Hippocampal formation (tissue), 2 donors: ENCODE measurements at places on chromosomes 13 and 19.

DNA sequence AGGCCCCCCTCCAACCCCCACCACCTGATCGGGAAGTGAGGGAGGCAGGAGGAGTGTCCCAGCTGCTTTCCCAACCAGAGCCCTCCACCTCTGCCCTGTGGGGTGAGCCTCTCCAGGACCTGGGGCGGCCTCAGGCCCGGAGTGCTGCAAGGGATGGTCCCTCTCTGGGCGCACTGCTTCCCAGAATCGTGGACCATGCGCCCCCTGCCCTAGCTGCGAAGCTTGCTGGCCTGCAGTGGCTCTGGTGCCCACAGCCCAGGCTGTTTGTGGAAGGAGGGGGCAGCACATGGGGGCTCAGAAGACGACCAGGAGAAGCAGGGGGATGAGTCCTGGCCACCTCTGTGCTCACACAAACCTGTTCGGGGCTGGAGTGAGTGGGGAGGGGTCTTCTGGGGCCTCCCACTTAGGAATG is 33.6 kb downstream of the CEBPG start:
- DNase-seq = no peak

DNA sequence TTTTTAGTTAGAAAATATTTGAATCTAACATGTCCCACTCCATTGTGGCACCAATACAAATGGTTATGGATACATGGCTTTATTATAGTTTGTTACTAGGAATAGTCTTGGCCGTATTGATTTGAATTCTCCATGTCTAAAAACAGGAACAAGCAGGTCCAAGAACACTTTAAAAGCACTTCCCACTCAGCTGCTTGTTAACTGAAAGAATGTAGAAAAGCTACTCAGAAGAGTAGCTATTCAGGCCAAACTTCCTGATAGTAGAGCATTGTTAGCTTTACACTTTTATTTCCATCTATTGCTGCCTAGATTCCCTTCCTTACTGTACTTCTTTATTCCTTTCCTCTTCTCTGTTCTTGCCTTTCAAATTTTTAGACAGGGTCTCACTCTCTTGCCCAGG is 6.9 kb downstream of the PIBF1 start:
- DNase-seq = no peak

GRCh38 chr13:112444416-112445399 is 68.6 kb downstream of the SPACA7 start:
- DNase-seq = no peak

GRCh38 chr13:113883314-113883811 is 19.5 kb upstream of the GAS6 start:
- no peak for DNase-seq

GRCh38 chr13:74922963-74923362 is 559.0 kb downstream of the TBC1D4 start:
- no peak for DNase-seq

GRCh38 chr19:32349724-32350470 is 4.5 kb downstream of the ZNF507 start:
- no peak for DNase-seq

GRCh38 chr19:38352611-38353010 is 17.0 kb downstream of the CATSPERG start:
- DNase-seq = no peak

- no peak for DNase-seq
Measured at GRCh38 chr19:5423567-5424125, 31.6 kb upstream of the ZNRF4 start.

- no peak for DNase-seq
Measured at GRCh38 chr19:35596366-35596999, 10.5 kb downstream of the PMIS2 start.

GRCh38 chr19:46115396-46116106 is 8.9 kb downstream of the IGFL3 start:
- DNase-seq = no peak

- peak; percentile 20 for DNase-seq
Measured at GRCh38 chr19:50461066-50461875, 15.0 kb upstream of the EMC10 start.

DNA sequence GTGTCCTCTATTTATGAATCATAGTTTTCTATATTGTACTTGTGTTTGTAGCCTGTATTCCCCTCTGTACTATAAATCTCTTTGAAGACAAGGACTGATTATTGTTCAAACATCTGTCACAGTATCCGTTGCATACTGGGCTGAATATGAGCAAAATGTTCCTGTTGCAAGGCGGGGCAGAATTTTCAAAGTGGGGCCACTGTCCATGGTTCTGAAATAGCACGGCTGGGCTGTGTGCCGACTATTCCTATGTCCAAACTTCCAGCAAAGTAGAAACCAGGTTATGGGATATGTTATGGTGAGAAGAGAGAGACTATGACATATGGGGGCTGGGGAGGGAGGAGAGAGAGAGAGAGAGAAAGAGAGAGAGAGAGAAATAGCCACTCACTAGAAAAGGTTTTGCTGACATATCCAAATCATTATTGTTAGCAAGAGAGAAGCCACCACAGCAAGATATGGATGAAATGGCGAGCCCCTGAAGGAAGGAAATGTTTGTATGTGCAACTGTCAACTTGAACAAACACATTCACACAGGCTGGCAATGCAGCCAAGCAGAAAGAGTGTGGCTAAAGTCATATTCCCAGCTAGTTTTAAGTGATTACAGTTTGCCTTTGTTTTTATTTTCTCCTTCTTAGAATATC is 107.0 kb upstream of the GPR12 start:
- DNase-seq = no peak

DNA sequence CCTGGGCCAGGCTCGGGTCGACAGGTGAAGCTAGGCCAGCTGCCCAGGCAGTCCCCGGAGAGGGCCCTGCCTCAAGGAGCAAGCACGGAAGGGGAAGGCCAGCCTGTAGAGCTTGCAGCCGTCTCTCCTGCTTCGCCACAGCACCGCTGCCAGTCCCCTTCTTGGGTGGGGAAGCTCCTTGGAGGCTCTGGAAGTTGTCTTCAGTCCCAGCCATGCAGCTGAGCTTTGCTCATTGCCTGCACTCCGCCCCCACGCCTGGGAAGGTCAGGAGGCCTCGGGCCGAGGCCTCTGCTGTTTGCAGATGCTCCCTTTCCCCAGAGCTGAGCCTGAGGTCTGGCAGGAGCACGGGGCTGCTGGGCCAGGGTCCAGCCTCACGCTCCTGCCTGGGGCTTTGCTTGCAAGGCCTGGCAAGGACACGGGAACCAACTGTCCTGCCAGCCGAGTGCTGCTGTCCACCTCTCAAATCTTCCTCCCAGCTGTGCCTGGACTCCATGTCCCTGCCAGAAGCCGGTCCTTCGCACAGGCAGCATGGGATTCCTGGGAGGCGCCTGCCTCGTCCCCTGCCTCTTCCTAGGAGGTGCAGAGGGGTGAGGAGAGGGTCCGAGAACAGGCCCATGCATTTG is 13.3 kb downstream of the PLEKHF1 start:
- DNase-seq = peak; percentile 30

DNA sequence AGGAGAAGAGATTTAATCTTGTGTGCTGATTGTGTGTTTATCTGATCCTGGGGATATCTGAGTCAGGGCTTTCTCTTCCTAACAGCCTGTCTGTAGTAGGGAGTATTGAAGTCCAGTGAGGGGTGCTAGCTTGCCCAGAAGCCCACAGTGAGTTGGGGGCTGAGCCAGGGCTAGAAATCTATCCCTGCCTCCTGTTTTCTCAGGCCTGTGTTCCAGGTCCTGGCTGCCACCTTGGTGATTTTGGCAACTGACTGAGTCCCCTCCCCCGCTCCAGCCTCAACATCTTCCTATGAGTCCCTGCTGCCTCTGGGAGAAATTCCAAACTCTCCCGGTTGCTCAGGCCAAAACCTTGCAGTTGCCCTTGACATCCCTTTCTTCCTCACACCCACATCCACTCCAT is 7.7 kb upstream of the NOVA2 start:
- DNase-seq = peak; percentile 30

GRCh38 chr13:99327126-99327525 is 19.9 kb upstream of the GPR183 start:
- DNase-seq = no peak

- no peak for DNase-seq
Measured at GRCh38 chr13:34265046-34265679, 447.2 kb downstream of the RFC3 start.

DNA sequence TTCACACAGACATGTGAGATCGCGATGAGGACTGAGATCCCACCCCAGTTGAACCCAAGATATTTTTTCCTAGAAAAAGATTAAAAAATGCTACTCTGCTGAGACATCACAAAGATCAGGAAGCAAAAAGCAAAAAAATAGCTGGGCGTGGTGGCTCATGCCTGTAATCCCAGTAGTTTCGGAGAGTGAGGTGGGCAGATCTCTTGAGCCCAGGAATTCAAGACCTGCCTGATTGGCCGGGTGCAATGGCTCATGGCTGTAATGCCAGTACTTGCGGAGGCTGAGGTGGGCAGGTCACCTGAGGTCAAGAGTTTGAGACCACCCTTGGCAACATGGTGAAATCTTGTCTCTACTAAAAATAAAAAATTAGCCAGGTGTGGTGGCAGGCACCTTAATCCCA is 1.1 kb downstream of the FUT3 start:
- no peak for DNase-seq

- DNase-seq = no peak
Measured at GRCh38 chr13:101535192-101535746, 82.8 kb downstream of the ITGBL1 start.

DNA sequence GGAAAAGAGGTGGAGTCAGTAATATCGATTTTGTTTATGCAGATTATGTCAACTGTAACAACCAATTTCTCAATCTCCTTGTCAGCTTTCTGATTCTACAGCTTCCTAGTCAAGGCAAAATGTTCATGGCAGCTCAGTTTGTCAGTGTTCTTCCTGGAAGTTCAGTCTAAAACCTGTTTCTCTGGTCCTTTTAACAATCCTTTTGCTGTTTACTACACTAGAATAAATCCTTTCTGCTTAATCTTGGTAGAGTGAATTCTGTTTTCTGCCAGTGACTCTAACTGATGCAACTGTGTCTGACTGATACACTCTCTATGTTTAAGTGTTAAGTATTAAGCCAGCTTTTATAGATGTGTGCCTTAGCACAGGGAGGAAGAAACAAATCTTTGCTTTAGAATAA is 516.9 kb upstream of the KLF12 start:
- DNase-seq = no peak

DNA sequence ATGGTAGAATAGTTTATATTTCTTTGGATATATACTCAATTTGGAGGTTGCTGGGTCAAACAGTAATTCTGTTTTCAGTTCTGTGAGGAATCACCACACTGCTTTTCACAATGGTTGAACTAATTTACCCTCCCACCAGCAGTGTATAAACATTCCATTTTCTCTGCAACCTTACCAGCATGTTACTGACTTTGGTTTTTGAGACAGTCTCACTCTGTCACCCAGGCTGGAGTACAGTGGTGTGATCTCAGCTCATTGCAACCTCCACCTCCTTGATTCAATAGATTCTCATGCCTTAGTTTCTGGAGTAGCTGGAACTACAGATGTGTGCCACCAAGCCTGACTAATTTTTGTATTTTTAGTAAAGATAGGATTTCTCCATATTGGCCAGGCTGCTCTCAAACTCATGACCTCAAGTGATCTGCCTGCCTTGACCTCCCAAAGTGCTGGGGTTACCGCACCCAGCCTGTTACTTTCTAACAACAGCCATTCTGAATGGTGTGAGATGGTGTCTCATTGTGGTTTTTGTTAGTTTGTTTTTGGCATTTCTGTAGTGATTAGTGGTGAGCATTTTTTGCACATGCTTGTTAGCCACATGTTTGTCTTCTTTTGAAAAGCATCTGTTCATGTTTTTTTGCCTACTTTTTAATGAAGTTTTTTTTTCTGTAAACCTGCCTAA is 12.5 kb downstream of the ZNF714 start:
- DNase-seq = no peak

DNA sequence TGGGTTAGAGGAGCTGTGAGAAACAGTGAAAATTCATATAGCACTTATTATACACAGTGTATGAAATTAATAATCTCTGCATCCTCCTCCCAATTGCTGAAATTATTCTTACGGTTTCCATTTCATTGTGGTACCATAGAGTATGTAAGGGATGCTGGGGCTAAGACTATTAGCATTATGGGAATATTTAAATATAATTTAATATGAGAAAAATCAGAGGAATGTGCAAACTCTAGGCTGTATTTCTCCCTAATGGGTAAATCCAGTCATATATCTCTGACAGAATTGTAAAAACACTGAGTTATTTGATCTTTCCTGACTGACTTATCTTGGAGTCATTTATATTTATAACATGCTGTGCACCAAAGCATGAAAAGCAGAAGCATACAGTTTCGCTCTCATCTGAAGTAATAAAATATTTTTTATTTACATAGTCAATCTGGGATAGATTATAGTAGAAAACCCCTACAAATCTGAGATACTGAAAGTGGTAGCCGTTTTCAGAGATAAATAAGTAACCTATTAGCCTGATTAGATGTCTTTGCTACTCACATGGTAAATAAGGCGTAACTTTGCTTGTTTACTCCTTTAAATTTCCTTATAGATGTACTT is 34.9 kb downstream of the LRCH1 start:
- no peak for DNase-seq

DNA sequence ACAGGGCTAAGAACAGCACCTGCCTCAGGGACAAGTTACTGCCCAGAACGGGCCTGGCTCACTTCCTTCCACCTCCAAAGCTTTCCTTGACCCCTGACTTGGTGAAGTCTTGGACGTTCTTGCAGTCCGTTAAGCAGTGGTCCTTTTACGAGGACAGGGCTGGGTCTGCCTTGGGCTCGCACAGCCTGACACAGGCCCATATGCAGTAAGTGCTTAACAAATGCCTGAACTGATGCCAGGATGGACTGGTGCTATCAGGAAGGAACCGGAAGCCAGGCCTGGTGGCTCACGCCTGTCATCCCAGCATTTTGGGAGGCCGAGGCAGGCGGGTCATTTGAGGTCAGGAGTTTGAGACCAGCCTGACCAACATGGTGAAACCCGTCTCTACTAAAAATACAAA is 1.8 kb upstream of the PLK5 start:
- DNase-seq = no peak

DNA sequence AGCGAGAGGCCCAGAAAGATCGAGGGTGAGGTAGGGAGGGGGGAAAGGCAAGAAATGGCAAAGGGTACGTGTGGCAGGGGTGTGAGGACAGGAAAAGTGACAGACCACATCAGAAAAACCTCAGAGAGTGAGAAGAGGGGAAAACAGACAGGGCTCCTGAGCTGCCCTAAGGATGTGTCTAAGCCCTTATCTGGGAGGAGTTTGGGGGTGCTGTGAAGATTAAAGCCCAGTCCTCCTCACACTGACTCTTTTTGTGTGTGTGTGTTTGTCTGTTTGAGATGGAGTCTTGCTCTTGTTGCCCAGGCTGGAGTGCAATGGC is 703 bp upstream of the PTH2 start:
- no peak for DNase-seq
